Renal pelvis (tissue), 12 donors: ENCODE measurements at places on chromosomes 3 and 15.

DNA sequence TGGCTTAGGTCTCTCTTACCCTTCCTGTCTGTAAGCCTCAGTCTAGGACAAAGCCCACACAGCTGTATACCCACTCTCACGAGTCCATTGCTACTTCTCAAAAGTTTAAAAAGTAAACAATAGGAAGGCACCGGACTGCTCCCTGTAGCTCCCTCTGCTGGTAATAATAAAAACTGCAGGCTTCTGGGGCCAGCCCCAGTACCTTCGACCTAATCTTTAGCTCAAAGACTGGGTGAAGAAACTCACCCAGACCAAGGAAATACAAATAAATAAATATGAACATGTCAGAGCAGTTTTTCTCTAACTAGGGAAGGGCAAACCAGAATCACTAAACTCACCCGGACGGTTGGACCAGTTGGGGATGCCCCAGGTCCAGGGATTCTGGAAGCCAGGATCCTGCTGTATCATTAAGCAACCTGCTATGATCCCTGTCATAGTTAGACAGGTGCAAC lies 5.0 kb downstream of the FAM219B start:
- peak; percentile 35 for DNase-seq

- no peak for DNase-seq
These were observed 8.6 kb upstream of the EEFSEC start for GRCh38 chr3:128144512-128145187.

DNA sequence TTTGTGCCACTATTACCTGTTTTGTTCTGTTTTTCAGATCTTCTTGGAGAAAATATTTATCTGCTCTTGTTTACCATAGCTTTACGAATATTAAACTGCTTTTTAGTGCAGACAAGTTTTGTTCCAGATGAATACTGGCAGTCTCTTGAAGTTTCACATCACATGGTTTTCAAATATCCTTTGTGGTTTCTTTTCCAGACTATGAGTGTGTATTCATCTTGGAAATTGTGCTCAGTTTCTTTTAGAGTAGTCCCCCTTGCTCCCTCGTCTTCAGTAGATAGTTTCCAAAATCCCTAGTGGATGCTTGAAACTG lies 1.2 kb downstream of the PIGB start:
- no peak for DNase-seq

DNA sequence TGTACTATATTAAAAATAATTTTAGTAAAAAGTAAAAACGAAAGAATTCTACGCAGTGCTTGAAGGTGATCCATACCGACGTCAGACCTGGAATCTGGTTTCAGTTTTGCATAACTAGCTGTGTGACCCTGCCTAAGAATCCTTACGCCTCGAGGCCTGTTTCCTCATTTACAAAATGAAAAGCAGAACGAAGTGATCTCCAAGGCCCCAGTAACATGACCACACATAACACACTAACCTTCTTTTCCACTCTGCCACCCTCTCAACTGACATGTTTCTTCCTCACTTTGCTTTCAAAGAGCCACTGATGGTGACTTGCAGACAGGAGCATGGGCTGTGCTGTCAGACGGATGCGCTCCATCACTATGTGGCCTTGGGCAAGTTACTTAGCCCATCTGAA lies 4.8 kb downstream of the MESD start:
- DNase-seq, result no peak

DNA sequence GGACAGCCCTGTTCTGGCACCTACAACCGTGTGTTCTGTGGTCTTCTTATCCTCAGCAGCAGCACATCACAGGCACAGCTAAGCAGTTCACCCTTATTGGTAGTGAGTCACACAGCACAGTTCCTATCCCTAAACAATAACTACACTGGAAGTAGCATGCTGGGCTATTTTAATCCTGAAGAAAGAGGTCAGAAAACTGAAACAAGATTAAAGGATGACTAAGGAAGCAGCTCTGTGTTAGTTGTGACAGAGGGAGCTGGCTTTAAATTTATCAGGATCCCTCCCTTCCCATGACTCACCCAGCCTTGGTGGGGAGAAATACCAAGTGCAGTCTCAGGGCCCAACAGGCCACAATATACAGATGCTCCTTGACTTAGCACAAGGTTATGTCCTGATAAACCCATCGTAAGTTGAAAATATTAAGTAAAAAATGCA lies 144.3 kb downstream of the ERC2 start:
- no peak for DNase-seq

- DNase-seq, result no peak
These were observed at the start of gene MUC13 for GRCh38 chr3:124934577-124934976. Gene MUC13, minus strand, starts transcription at chr3:124934751. Its CDS starts 39 bp downstream, at chr3:124934712.

DNA sequence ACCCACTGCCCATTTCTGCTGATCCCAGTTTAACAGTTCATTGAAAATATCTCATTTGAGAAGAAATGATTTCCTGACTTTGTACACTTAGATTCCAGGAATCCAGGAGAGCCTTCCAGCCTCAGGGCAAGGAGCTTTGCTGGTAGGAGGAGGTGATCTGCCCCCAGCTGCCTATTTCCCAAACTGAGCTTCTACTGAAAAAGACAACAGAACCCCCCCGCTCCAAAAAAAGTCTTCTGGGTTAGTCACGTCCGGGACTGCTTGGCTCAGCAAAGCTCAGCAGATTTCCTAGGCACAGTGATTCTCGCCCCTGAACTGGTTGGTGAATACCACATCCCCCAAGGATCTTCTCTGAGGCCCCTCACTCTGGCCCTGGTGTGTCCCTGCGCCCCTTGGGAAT lies 13.1 kb downstream of the SLC6A6 start:
- no peak for DNase-seq

GRCh38 chr3:113258361-113258760 lies 47.0 kb downstream of the BOC start:
- no peak for DNase-seq

DNA sequence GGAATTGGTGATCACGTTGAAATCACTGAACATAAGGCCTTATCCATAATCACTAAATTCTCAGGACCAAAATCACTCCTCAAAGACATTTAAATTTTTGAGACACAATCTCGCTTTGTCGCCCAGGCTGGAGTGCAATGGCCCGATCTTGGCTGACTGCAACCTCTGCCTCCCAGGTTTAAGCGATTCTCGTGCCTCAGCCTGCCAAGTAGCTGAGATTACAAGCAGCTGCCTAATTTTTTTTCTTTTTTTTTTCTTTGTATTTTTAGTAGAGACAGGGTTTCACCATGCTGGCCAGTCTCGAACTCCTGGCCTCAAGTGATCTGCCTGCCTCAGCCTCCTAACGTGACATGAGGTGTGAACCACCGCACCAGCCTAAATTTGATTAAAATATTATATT lies 61.7 kb downstream of the PLOD2 start:
- DNase-seq, result no peak

DNA sequence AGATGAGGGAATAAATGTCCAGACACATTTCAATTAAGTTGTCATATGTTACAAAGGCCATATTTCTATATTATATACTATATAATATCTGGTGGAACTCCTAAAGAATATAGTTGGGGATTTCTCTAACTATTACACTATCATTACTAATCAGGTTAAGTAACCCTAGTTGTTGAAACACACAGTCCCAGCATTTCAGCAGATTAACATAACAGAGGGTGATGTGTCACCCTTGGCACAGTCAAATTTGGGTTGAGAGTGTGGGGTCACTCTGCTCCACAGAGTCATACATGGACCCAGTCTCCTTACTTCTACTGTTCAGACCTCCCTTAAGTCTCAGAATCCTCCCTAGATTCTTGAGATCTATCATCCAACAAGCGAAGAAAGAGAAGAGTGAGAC lies 496.4 kb upstream of the MDFIC2 start:
- DNase-seq, result no peak

- no peak for DNase-seq
These were observed 17.1 kb upstream of the TPM1 start for GRCh38 chr15:63025460-63025859.

GRCh38 chr3:30648670-30649357 lies 42.4 kb downstream of the TGFBR2 start:
- DNase-seq, result no peak

- DNase-seq, result no peak
These were observed 350.5 kb upstream of the TBL1XR1 start for GRCh38 chr3:177547711-177548350.

DNA sequence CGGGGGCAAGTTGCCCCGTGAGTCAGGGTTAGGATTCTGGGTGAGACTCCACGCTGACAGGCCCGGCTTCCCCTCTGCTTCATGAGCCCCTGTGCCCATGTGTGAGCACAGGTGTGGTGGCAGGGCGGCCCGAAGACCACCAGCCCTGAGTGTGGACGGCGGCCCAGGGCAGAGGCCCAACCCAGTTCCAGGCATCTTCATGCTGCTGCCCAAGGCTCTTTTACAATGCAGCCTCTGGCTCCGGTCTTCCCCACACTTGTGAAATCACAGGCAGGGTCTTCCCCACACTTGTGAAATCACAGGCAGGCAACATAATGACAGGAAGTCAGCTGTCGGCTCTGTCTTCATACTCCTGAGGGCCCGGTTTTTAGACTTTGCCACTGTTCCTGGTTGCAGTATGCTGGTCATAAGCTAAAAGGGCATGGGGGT lies 78.8 kb downstream of the AAGAB start:
- no peak for DNase-seq

DNA sequence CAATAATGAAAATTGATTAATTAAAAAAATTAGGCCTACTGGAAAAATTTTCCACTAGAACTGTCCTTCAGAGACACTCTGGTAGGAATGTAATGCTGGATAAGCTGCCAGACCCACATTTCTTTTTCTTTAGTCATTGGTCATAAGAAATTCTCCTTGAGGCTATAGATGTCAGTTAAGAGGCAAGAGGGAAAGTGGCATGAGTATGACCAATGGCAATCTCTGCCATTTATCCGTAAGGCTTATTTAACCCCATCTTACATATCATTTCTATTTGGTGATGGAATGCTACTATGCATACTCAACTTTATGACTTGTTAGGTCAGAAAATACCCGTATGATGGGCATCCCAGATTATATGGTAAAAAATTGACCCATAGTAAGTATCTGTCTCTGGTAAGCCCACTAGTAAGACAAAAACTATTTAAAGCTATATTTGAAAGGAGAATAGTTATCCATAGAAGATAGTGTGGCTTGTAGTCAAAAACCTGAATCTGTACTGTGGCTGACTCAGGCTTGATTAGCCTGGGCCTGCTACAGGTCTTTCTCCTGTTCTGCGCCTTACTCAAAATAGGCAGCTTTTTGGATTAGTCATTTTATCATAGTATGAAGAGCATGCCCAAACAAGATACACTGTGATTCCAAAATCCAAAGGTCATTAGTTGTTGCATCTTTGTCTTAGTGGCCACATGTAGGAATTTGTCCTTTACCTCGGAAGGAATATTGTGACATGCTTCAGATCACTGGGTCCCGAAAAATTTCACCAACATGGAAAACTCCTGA lies 314.7 kb downstream of the PYDC2 start:
- DNase-seq, result no peak

- no peak for DNase-seq
These were observed 21.4 kb downstream of the EIF4E3 start for GRCh38 chr3:71703797-71704196.

DNA sequence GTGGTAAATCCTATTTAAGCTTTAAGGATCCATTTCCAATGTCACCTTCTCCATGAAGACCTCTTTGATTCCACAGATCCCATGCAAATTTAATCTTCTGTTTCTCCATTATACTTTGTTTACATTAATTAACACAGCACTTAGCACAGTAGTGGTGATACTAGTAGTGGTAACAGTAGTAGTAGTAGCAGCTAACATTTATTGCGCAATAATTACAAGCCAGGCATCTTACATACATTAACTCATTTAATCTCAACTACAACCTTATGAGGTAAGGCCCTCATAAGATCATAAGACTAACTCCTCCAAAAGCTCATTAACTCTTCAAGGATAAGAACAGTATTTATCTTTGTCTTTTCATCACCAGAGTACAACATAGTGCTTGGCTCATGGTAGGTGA lies 54.8 kb upstream of the FSIP1 start:
- no peak for DNase-seq

GRCh38 chr15:41594801-41595746 lies 36.1 kb downstream of the TYRO3 start:
- no peak for DNase-seq

DNA sequence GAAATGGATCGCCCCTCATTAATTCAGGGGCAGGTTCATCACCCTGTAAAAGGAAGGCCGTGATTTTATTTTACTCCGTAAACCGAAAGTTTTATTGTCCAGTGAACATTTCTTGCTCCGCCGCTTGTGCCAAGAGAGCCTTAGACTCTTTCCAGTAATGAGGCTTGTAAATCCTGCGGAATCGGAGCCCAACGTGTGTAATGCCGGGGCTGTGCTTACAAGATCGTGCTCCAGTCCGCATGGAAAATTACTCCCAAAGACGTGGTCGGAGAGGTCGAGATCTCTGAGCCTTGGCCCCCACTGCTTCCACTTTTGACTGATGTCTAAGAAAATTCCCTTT lies 649 bp upstream of the PLOD2 start:
- peak; percentile 80 for DNase-seq

DNA sequence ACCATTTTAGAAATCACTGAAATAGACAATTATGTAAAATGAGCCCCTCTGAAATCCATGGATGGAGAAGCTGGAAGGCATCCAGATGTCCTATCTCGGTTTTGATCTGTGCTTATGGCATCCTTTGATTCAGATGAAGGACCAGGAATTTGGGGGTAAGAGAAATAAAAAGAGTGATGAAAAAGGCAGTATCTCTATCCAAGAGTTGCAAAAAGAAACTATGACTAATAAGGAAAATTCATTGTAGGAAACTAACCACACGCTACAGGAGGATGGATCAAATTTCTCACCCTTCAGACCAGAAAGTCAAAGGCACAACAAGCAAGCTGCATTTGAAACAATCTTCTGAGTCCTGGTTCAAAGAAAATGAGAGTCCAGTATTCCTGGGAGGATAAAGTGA lies 34.8 kb downstream of the SRGAP3 start:
- no peak for DNase-seq

GRCh38 chr3:195916291-195916690 lies 7.9 kb upstream of the TNK2 start:
- no peak for DNase-seq

GRCh38 chr15:78075490-78076230 lies 1.9 kb downstream of the TBC1D2B start:
- DNase-seq, result peak; percentile 81

DNA sequence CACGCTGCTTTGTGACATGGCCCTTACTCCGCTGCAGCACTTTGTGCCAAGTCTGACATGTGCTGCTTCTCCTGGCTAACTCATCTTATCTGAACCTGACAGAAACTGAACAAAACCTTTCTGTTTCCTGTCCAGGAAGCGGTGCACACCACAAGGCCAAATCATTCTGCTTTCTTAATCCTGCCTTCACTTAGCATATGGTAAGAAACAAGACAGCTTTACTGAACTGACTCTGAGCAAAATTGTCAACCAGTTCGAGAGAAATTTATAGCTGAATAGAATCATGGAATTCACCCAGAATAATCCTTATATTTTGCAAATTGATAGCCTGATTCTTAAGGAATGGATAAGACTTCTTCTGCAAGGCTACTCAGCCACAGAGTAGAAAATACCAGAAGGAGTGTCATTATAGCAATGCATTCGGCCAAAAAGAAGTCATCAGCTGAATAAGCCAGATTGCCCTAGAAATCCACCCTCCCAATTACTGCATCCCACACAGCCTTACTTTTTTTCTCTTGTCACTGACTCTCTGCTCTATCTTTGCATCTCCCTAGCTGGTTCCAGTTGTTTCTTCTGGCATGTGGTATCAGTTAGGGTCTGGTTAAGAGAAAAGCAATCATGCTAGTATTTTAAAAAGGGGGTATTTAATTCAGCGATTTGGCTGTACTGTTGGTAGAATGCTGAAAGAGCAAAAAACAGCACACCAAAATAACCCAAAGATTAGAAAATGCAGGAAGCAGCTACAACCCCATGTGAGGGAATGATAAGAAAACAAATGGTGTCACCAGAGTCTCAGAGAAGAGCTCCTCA lies 41.6 kb upstream of the STRIT1 start:
- no peak for DNase-seq

- no peak for DNase-seq
These were observed 29.7 kb upstream of the MYRIP start for GRCh38 chr3:39779511-39780230.
